ENCODE measurements at places on chromosomes 5 and 9.

GRCh38 chr5:72615061-72615460, 107.9 kb upstream of the ZNF366 start:
- no peak for DNase-seq

GRCh38 chr5:18881615-18882014, 1106.4 kb downstream of the CDH18 start:
- DNase-seq: no peak

GRCh38 chr9:95103281-95103771, 214.2 kb downstream of the FANCC start:
- DNase-seq: peak; percentile 81

- DNase-seq: no peak
Observed at GRCh38 chr5:80620211-80620610, 34.2 kb upstream of the MSH3 start.

DNA sequence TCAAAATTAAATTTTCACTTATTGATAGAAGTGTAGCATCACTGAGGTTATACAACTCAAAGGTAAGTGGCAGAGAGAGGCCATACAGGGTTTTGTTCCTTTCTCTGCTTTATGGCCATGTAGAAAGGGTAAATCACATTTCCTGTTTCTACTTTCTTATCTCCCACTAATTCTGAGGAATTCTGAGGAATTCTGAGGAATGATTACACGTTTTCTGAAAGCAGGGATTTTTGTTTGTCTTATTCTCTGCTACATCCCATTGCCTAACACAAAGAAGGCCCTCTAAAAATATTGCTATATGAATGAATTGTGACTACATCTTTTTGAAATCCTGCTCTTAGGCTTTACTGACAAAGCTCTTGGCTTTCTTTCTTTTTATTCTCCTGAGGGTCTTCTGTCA, 516.9 kb upstream of the ZNF608 start:
- DNase-seq: no peak

DNA sequence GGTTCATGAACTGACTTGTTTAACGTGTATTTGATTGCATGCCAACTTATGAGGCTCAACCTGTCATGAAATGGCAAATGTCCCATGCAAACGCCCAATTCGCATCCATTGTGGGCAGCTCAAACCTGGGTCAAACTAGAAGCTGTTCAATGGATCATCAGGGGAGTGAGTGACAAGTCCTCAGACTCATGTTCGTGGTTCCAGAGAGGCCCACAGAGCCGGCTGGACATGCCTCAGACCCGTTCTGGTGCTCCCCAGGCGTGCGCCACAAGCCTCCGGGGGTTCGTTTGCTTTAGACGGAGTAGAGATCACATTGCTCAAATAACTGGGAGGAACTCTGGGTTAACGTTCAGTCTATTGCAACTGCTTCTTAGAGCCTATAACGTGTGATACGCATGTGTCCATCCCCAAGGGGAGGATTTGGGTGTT, 15.0 kb downstream of the GFI1B start:
- DNase-seq: no peak

DNA sequence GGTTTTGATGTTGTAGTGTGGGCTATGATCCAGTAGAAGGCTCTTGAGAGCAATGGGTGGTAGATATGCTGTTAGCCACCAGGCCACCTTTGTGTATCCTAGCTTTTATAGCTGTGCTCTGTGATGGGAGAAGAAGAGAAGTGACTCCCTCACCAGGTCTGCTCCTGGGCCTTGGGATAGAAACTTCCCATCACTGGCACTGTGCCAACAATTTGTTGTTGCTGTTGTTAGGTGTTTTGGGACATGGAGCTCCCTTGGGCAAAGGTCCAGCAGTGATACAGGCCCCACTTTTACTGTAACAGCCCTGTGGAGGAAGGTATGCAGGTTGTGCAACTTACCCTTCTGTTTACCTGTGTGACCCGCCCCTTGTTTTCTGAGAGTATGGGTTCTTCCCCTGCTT, 570.9 kb upstream of the GRIN3A start:
- DNase-seq: no peak

DNA sequence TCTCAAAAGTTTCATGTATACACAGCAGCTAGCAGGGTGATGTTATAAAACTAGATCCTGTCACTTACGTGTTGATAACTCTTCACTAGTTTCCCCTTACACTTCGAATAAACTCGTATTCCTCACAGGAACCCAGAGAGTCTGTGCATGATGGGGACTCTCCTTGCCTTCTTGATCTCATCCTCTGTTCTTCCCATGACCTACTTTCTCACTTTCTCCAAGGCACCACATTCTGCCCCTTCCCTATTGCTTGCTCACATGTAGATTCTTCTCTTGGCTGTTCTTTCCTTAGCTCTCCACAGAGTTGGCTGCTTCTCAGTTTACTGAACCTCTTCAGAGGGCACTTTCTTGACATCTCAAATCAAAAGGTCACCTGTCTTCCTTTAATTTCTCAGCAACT, 1.2 kb upstream of the AOPEP start:
- DNase-seq: no peak

- no peak for DNase-seq
Observed at GRCh38 chr9:134686896-134687295, 45.3 kb downstream of the COL5A1 start.

DNA sequence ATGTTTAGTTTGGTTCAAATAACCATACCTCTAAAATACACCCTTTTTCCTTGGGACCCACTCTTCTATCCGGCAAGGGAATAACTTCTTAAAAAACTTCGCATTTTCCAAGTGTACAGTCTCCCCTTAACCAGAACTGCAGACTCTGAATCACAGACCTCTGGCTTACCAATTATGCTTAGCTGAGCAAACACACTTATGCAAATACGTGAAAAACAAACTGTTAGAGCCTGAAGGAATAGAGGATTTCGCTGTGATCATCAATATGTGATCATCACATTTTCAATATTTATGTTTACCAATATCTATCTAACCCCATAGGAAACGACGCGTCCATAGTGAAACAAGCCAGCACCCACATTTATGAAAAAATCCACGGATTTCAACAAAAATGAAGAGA, 1.3 kb downstream of the LPAR1 start:
- no peak for DNase-seq

DNA sequence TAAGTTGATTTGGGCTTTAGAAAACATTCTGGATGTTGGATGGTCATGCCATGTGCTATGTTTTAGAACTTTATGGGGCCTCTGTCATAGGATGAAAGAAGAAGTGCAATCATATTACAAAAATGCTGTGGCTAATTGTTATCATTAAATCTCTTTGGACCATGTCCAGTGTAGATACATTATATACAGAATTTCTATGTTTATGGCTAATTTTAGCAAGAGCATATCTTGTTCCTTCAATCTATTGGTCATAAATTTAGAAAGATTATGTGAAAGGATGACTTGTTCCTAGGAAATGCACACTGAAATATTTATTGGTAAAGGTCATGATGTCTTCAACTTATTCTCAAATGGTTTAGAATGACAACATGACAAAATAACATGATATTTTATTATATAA, 42.4 kb upstream of the ELL2 start:
- no peak for DNase-seq

- DNase-seq: no peak
Observed at GRCh38 chr5:124745928-124746915, at the start of gene ZNF608. ZNF608 (minus strand) TSS chr5:124746639; CDS start chr5:124744989, 1,650 bp downstream.

DNA sequence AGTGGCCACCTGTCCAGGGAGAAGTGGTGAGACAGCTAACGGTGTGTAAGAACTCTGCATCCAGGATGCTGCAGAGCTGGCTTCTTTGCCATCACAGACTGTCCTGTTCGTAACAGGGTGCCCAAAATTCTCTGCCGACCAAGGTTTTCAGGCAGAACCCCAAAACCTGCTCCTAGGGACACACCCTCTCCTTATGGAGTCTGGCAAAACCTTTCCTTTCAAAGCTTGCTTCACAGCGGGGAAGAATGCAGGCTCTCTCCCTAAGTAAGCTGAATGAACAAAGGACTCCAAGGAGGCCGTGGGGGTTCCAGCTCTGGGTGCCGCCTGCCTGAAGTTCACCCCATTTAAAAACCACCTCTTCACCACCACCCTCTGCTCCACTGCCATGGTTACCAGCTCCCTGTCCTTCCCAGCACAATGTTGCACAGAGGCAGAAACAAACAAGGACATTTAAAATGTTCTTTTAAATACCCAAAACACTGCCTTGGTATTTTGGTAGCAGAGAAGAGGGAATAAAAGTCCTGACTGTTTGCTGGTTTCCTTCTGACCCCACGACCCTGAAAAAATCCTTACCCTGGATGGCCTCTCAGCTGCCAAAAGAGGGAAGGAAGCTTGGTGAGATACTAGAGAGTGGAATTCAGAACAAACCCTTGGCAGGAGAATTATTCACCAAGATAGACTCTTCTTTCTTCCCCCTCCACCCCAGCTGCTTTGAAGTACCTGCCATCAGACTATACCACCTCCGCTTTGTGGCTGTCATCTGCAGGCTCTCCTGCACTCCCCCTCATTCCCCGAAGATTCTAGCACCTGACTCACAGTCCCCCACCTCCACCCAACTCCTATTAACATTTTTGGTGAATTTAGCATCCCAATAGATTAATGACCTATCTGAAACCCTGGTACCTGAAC, 7.1 kb upstream of the KLF9 start:
- DNase-seq: no peak

- DNase-seq: no peak
Observed at GRCh38 chr5:164772122-164772521, 1266.7 kb downstream of the MAT2B start.

DNA sequence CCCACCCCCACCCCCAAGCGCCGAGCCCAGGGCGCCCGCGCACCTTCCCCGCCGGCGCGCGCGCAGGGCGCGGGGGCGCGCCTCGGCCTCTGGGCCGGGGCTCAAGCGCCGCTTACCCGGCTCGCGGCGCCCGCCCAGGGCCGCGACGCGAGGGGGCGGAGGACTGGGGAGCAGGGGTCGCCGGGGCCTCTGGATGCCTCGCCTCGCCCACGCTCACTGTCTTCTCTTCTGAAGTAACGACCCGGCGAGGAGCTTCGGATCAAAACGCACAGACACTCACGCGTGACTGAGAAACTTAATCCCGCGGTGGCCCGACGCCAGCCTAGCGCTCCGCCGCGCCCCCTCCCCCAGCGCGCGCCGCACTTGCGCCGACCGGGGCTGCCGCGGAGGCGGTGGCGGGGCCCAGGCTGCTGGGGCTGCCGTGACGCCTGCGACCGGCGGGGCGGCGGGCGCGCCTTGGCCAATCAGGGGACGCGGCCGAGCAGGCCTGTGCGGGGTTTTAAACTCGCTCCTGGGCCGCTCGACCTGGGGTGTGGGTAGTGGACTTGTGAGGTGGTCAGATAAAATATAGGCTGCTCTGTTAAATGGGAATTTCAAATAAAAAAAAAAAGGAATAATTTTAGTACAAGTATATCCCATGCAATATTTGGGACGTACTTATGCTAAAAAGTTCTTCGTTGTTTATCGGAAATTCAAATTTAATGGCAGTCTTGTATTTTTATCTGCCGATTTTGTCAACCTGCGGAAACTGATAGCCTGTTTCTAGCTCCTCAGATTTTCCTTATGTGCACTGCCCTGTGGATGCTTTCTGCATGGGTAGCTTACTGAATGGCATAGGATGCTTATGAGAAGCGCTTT, at the start of gene MPDZ:
Gene MPDZ, minus strand, starts transcription at position 409 of the 858 bp plus-strand sequence. CDS start 29,377 bp downstream, outside the sequence.
- DNase-seq: peak; percentile 89

- no peak for DNase-seq
Observed at GRCh38 chr5:147430628-147431027, 79.2 kb downstream of the DPYSL3 start.

- DNase-seq: no peak
Observed at GRCh38 chr5:146249801-146250200, 46.4 kb downstream of the RBM27 start.

GRCh38 chr5:151154931-151155774, 2.4 kb downstream of the ANXA6 start:
- DNase-seq: no peak

GRCh38 chr5:133783481-133783880, 171.1 kb upstream of the FSTL4 start:
- DNase-seq: no peak

- no peak for DNase-seq
Observed at GRCh38 chr9:16901590-16901989, 31.1 kb upstream of the BNC2 start.

DNA sequence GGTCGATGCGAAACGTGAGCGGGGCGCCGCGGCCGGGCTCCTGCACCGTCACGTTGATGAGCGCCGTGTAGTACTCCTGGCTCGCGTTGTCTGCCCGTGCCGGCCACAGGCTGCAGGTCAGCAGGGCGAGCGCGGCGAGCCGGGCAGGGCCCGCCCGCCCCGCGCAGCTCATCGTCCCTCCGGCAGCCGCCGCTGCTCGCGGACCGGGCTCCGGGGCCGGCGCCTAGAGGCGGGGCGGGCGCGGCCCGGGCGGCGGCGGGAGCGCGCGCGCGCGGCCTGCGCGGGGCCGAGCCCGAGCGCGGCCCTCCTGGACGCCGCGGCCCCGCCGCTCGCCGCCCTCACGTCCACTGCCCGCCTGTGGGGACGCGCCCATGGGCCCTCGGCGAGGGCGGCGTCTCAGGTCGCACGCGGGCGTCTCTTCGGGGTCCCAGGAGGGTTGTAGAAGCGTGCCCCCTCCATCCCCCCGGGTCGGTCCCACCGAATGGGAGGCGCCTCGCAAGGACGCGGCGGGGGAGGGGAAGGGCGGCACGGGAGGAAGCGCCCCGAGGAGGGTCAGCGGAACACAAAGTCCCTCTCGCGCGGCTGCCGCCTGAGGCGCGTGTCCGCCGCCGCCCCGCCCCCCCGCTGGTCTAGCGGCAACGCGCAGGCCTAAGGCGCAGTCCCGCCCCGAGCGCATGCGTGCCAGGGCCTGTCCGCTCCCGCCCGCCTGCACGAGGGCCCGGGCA, at the start of gene RNF130:
Gene RNF130, minus strand, starts transcription at position 229 of the 725 bp plus-strand sequence. Its CDS starts 57 bp downstream, at position 172.
- DNase-seq: peak; percentile 97

DNA sequence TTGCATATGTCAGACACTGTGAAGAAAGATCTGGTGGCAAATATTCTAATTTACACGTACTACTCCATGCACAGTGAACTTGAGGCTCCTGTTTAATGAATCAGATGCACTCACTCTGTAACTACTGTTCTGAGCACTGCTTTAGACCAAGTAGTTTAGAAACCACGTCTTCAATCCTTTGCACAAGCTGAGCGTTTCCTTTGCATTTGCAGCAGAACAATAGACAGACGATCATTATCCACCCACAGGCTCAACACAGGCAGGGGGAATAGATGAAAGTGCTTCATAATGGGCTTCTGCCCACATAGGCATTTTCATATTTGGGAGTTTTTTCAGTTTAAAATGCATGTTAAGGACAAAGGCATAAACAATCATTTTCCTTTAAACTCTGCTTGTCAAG, 423.3 kb upstream of the ADAMTS16 start:
- no peak for DNase-seq

- no peak for DNase-seq
Observed at GRCh38 chr9:68822596-68823165, 117.6 kb downstream of the PIP5K1B start.

- no peak for DNase-seq
Observed at GRCh38 chr5:120638449-120638848, 174.3 kb downstream of the PRR16 start.

- no peak for DNase-seq
Observed at GRCh38 chr9:104899759-104900247, 28.2 kb downstream of the ABCA1 start.

GRCh38 chr5:125503946-125504345, 757.5 kb upstream of the ZNF608 start:
- DNase-seq: no peak

All from aorta (tissue), 5 donors.